ENCODE measurements at places on chromosomes 12 and 14.

DNA sequence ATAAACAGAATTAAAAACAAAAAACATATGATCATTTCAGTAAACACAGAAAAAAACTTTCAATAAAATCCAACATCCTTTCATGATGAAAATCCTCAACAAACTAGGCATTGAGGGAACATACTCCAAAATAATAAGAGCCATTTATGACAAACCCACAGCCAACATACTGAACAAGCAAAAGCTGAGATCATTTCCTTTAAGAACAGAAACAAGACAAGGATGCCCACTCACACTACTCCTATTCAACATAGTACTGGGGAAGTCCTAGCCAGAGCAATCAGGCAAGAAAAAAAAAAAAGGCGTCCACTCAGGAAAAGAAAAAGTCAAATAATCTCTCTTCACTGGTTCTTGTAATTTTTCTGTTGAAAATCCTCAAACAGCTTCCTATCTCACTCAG is 30.1 kb downstream of the MRPL42 start:
- no peak for DNase-seq

DNA sequence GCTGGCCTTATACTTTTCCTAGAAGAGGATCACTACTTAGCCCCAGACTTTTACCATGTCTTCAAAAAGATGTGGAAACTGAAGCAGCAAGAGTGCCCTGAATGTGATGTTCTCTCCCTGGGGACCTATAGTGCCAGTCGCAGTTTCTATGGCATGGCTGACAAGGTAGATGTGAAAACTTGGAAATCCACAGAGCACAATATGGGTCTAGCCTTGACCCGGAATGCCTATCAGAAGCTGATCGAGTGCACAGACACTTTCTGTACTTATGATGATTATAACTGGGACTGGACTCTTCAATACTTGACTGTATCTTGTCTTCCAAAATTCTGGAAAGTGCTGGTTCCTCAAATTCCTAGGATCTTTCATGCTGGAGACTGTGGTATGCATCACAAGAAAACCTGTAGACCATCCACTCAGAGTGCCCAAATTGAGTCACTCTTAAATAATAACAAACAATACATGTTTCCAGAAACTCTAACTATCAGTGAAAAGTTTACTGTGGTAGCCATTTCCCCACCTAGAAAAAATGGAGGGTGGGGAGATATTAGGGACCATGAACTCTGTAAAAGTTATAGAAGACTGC is 1.5 kb downstream of the MGAT2 start:
- DNase-seq = no peak

GRCh38 chr12:96132819-96133218 is 61.4 kb upstream of the ELK3 start:
- no peak for DNase-seq

DNA sequence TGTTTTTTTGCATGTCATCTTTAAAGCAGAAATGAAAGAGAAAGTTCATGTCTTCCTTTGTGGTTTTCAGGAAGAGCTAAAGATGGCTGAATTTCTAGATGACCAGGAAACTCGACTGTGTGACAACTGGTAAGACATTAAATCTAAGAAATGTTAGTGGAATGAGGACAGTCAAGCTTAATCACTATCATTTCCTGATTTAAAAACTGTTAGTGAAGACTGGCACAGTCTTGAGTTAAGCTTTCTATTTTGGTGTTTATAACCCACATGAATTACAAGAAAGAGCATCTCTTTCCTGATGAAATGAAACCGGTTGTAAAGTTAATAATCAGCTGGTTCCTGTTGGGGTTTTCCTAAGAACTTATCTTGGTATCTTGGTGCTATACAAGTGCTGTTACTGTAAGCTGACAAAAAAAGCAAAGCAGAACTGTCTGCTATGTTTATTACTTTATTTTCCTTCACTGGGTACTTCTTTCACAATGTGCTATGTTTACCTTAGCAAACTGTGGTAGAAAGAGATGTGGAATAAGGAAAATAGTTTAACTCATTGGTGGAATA is 5.2 kb downstream of the TRAFD1 start:
- no peak for DNase-seq

- no peak for DNase-seq
Observed at GRCh38 chr14:42163136-42163535, 556.5 kb downstream of the LRFN5 start.

DNA sequence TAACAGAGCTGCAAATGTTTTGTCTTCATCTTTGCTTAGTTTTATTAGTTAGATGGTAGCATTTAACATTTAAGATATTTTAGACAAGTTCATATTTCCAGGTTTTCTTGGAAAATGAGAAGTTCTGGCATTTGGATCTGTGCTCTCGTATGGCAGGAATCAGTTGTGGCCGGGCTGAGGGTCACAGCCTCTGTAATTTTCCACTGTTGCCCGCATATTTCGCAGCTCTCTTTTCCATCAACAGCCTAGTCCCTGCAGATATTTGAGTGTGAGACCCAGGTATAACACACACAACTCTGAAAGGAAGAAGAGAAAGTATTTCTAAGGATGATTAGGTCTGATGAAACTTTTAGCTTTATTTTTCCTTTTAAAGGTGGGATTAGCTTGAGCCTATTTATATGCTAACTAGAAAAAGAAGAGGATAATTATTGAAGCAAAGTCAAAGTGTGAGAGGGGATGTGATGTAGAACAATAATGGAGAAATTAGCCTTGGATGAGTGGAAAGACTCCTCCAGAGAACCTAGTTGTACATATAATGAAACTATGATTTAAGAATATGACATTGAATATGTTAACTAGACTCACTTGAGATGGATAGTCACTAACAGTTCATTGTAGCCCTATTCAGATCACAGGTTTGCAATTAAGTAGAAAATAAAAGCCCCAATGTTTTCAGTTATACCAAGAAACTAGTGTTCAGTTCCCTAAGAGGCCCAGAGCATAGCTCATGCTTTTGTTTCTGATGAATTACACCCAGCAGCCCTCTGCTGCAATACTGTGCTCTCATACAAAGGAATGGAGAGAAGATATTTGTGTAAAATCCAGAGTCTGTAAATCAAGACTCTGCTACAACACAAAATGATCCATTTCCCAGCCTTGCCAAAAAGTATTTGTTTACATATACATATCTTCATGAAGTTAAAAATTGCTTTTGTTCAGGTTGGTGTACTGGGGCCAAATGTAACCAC is 158.4 kb downstream of the C12orf50 start:
- no peak for DNase-seq

DNA sequence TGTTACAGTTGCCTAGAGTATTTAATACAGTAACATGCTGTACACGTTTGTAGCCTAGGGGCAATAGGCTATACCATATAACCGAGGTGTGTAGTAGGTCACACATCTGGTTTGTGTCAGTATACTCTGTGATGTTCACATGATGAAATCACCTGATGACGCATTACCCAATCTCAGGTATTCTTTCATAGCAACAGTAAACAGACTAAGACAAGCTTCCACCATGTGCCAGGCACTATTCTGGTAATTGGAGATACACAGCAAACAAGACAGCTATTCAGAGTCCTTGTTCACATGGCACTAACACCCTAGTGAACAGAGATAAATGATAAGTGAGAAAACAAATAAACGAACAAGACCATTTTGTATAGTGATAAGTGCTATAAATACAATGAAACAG is 3.8 kb upstream of the PDE3A start:
- peak; percentile 67 for DNase-seq

GRCh38 chr14:85195872-85196477 is 334.0 kb upstream of the FLRT2 start:
- peak; percentile 2 for DNase-seq

GRCh38 chr12:120851444-120851843 is 52.7 kb downstream of the SPPL3 start:
- no peak for DNase-seq

DNA sequence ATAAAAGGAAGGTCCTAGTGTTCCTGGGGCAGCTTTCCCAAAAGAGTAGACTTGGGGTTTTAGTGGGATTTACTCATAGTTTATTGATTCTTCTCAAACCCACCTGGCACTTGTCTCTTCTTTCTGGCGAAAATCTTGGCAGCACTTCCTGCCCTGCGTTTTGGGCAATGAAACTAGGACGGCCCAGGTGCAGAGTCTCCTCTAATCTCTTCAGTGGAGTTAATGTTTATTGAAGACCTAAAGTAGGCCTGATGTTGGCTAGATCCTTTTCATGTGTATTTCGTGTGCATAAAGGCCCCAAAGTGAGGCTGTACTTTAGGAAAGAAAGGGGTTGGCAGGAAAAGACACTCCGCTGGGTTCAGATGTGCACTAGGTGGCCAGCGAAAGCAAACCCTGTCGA is 5.1 kb downstream of the WNT5B start:
- no peak for DNase-seq

- DNase-seq = no peak
Observed at GRCh38 chr12:23525450-23526072, 423.9 kb downstream of the SOX5 start.

GRCh38 chr14:71716041-71716772 is 216.0 kb upstream of the RGS6 start:
- DNase-seq = peak; percentile 32

GRCh38 chr14:69133206-69134125 is 19.5 kb downstream of the DCAF5 start:
- no peak for DNase-seq

GRCh38 chr14:73173092-73173735 is 36.9 kb downstream of the PSEN1 start:
- no peak for DNase-seq

GRCh38 chr12:45557016-45557415 is 172.5 kb upstream of the ARID2 start:
- DNase-seq = no peak

GRCh38 chr12:14635776-14636175 is 60.6 kb downstream of the GUCY2C start:
- no peak for DNase-seq

GRCh38 chr14:89514601-89515000 is 97.6 kb upstream of the FOXN3 start:
- DNase-seq = no peak

DNA sequence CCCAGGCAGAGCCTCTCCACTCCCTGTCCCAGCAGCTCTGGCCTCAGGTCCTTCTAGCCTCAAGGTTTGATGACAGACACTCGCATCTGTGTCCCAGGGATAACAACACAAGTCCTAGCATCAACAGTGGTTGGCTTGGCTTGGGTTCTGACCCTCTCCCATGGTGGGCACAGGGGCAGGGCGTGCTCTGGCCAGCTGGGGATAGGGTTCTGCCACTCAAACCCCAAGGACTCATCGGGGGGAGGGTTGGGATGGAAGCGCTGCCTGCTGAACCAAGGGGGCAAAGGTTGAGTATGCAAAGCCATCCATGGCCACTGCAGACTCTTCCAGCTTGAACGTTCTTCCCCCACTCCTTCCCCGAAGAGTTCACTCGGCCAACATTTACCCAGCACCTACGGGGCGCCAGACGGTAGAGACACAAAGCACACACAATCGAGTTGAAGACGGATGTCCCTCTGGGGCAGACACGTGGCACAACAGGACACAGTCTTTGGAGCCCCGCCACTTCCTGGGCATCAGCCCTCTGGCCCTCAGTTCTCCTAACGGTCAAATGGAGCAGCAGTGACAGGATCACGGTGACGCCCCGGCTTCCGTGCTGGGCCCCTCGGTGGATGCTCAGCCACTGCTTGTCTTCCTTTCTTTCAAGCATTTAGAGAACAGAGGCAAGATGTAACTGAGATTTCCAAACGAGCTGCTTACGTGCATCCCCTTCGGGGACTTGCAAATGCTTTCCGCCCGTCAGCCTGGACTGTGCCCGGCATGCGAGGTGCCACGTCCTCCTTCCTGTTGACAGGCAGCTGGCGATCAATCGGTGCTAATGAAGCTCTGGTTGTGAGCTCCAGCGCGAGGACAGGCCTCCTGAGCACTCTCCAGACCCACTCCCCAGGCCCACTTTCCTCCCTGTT is 42.6 kb downstream of the DLK1 start:
- DNase-seq = no peak

DNA sequence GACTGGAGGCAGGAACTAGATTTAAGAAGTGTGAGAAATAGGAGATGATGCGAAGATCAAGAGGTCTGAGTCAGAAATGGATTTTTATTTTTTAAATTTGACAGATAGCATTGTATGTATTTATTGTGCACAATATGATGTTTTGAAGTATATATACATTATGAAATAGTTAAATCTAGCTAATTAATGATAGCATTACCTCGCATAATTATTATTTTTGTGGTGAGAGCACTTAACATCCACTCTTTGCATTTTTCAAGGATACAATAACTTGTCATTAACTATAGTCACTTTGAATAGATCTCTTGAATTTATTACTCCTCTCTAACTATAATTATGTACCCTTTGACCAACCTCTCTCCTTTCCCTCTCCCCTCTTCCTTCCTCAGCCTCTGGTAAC is 3.7 kb downstream of the SMOC1 start:
- no peak for DNase-seq

GRCh38 chr12:125882141-125882540 is 816.9 kb downstream of the AACS start:
- no peak for DNase-seq

GRCh38 chr12:92431146-92431545 is 271.6 kb upstream of the PLEKHG7 start:
- no peak for DNase-seq

DNA sequence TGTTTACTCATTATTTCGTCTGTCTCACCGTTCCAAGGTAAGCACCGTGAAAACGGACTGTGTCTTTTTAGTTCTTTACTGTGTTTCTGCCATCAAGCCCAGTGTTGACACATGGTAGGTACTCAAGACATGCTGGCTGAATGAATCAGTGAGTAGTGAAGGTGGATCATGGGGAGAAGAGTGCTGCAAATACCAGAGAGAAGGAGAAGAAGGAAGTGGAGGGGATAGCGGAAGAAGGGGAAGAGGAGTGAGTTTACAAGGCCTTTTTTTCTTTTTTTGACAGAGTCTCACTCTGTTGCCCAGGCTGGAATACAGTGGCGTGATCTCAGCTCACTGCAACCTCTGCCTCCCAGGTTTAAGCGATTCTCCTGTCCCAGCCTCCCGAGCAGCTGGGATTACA is 54.6 kb downstream of the ETV6 start:
- DNase-seq = no peak

- no peak for DNase-seq
Observed at GRCh38 chr12:29428633-29429032, 47.7 kb upstream of the ERGIC2 start.

DNA sequence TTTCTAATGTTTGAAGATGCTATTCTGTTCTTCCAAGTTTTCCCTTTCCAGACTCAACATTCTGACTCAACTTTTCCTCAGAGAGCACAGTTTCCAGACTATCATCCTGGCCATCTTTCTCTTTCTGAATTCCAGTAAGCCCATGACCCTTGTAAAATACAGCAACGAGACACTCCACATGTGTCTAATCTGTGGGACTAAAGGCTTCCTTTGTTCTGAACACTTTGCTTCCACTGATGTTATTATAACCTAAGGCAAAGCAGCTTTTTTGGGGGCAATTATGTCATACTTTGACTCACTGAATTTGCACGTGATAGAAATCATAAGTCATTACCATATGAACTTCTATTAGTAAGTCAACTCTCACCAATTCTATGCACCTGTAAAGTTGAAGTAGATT is 6.3 kb upstream of the ART4 start:
- DNase-seq = no peak

GRCh38 chr14:80627745-80628144 is 313.8 kb downstream of the CEP128 start:
- no peak for DNase-seq

DNA sequence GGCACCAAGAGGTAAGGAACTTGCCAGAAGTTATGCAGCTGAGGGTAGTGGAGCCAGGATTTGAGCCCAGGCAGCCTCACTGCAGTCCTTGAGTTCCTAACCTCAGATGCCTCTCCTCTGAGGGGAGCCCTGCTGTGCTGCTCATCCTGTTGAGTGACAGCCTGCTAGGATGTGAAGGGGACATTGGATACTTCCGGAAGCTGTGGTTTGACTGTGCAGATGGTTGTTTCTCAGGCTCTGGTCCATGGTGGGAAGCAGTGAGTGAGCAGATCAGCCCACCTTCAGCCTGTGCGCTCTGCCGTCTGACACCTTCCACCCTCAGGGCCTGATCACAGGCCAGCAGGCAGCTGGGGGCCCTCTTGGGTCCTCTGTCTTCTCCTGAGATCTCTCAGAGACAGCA is 253.2 kb downstream of the CACNA1C start:
- no peak for DNase-seq
